ENCODE measurements at places on chromosomes 3 and 15. TPM values are rescaled to one million over a fixed set of nuclear protein-coding genes. Genes with fewer than 3 reads are reported as not detected.

NRROS gene
- total RNA-seq, result 0.63 TPM

RASGRP1 gene
- not detected for total RNA-seq

CFAP44 gene
- 4.4 TPM for total RNA-seq

HIGD2B gene
- under 0.01 TPM for total RNA-seq

SLC2A2 gene
- not detected for total RNA-seq

CRYBG3 gene
- total RNA-seq, result 27.0 TPM

RETNLB gene
- not detected for total RNA-seq

MYL3 gene
- total RNA-seq, result 0.09 TPM

INSYN1 gene
- 2.5 TPM for total RNA-seq

PTX3 gene
- 89.6 TPM for total RNA-seq

KIF15 gene
- total RNA-seq, result 1.3 TPM

LRRC2 gene
- under 0.01 TPM for total RNA-seq

MNS1 gene
- 1.9 TPM for total RNA-seq

NAALADL2 gene
- 9.5 TPM for total RNA-seq

WDR5B gene
- 5.0 TPM for total RNA-seq

SEC22C gene
- total RNA-seq, result 41.7 TPM

BDH1 gene
- 2.0 TPM for total RNA-seq

SKOR1 gene
- 0.16 TPM for total RNA-seq

RPS27L gene
- total RNA-seq, result 656 TPM

BOC gene
- total RNA-seq, result 3.5 TPM

CELF6 gene
- total RNA-seq, result 0.26 TPM

CCDC174 gene
- total RNA-seq, result 7.3 TPM

STRIT1 gene
- total RNA-seq, result not detected

KLHL25 gene
- 1.6 TPM for total RNA-seq

GAP43 gene
- 6.1 TPM for total RNA-seq

ZNF860 gene
- total RNA-seq, result 0.32 TPM

REC114 gene
- total RNA-seq, result not detected

ADGRG7 gene
- not detected for total RNA-seq

SI gene
- not detected for total RNA-seq

FBXO40 gene
- not detected for total RNA-seq

RCCD1 gene
- 5.8 TPM for total RNA-seq

BMF gene
- 3.8 TPM for total RNA-seq

CHRM5 gene
- total RNA-seq, result under 0.01 TPM

IL1RAP gene
- 1.8 TPM for total RNA-seq

TGM5 gene
- not detected for total RNA-seq

GRK7 gene
- total RNA-seq, result not detected

GOLGA6L7 gene
- total RNA-seq, result not detected

CTDSPL gene
- 21.0 TPM for total RNA-seq

CCDC54 gene
- total RNA-seq, result not detected

RASSF1 gene
- total RNA-seq, result 38.6 TPM

BNC1 gene
- 4.3 TPM for total RNA-seq

TMEM89 gene
- not detected for total RNA-seq
